ENCODE measurements at places on chromosomes 6 and 20. TPM values are rescaled to one million over a fixed set of nuclear protein-coding genes. Genes with fewer than 3 reads are reported as not detected.

DNA sequence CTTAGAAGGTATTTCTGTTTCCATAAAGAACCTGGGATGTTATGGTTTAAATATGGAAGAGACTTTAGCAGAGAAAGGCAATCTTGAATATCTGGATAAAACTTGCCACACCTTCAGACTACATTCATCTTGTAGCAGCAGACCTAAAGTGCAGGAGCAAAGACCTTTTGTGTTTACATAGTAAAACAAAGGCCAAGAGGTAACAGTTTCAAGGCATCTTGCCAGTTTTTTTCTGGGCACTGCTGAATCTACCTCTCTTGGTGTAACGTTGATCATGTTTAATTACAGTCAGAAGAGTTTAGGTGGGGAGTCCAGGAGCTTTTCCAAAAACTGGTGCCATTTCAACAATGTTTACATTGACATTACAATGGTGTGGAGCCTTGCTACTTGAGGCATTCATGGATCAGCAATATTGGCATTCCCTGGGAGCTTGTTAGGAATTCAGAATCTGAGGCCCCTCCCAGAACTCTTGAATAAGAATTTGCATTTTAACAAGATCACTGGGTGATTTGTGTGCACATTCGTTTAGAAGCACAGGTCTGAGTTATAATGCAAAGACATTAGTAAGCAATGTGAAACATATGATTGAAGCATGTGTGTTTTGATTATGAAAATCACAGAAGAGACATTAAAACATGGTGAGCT lies 94.5 kb downstream of the F13A1 start:
- no peak for DNase-seq

GRCh38 chr6:165751486-165751885 lies 88.4 kb upstream of the PDE10A start:
- no peak for DNase-seq

DNA sequence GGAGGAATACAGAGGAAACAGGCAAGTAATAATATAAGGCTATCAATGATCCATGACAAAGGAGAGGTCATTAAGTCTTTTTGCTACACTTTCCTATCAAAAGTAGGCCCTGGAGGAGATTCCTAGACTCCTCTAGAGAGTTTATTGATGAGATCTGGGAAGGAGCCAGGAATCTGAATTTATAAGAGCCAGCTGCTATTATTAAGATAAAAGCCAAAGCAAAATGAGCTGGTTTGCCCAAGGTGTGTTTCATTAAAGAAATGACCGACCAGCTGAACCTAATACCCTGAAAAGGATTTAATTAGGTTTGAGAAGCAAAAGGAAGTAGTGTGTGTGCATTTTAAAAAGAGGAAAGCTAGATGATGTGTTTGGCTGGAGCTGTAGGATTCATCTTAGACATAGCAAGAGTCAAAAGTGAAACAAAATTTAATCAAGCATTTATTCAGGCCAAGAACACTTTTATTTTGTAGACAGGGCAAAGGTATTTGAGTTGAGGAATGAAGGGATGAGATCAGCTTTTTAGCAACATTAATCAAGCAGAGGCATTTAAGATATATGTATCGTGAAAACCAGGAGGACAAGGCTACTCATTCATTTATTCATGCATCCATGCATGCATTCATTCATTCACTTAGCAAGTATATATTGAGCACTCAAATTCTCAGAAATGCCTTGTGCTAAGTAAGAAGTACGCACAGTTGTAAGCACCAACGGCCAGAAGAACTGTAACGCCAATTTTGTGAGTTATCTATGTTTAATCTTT lies 43.5 kb upstream of the SCAF8 start:
- no peak for DNase-seq

DNA sequence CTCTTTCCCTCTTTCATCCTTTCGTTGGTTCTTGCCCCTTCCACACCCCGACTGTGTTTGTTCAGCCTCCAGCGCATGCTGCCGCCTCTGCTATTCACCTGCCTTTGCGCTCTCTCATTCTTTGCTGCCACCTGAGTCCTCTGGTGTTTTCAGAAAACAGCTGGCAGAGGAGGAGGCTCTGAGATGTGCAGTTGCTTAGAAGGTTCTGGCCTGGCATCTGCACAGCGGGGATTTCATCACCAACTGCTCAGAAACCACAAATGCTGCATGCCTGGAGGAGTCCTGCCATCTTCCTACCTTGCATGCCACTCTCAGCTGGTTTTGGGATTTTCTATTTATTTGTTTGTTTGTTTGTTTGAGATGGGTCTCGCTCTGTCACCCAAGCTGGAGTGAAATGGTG lies 39.2 kb upstream of the CLDN20 start:
- DNase-seq = no peak

DNA sequence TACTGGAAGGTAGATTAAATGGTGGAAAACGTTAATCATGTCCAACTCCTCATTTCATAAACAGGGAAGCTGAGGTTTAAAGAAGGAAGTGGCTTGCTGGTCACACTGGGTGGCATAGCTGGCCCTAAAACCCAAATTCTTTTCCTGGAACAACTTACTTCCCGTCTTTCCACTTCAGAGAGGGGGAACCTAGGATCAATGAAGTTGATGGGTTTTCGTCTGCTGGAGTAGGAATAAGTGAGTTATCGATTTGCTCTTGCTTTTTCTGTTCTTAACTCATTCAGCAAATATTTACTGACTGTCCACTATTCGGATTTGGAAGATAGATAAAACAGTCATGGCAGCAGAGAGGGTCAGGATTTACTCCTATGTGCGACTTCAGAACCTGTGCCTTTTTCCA lies 1.2 kb upstream of the SYS1 start:
- no peak for DNase-seq

DNA sequence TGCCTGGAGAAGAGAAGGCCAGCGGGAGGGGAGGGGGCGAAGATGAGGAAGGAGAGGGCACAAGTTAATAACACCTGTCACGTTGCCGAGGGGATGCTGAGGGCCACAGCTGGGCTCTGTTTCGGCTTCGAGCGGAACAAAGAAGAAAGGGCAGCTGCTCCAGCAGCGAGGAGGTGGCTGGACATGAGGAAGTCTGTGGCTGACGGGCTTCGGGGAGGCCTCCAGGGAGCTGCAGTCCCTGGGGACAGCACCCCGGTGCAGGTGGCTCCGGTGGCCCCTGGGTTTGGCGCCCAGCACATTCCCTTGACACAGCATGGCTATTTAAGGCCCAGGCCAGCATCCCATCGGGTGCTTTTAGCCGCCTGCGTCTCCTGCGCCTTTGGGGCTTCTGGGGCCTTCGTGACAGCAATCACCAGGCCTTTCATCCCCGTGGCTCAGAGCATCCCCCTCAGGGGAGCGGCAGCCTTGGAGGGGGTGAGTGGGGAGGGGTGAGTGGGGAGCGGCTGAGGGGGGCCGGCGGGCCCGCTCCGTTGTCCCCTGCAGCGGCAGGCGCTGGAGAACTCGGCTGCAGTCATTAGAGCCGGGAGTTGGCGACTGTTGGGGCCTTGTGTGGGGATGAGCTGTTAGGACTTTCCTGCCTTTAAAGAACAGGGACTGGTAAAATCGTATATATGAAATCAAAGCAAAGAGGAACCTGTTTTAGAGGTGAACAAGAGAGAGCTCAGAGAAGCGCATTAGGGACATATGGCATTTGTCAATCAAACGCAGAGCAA lies 99.0 kb downstream of the TMEM242 start:
- DNase-seq = no peak

DNA sequence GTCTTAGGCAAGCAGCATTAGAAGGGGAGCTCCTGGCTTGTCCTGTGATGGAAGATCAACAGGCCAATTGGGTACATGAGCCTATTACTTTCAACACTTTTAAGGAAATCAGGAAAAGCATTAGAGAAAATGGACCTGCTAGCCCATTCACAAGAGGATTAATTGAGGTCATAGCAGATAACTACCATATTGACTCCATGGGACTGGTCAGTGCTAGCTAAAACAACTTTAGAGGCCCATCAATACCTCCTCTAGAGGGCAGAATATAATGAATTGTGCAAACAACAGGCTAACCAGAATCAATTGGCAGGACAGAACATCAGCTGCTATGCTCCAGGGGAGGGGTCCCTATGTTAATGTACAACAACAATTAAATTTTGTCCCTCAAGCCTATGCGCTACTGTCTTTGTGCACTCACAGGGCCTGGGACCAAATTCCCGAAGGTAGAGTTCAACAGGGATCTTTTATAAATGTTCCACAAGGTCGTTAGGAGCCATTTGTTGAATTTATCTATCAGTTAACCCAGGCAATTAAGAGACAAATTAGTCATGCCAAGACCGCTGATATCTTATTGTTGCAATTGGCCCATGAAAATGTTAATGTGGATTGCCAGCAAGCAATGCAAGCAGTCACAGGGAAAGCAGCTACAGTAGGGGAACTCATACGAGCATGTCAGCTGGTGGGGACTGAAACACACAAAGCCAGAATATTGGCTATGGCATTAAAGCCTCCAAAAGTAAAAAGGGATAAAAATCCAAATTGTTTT lies 106.6 kb upstream of the BTN3A2 start:
- DNase-seq = no peak

GRCh38 chr20:57882451-57883161 lies 172.8 kb upstream of the PMEPA1 start:
- no peak for DNase-seq

DNA sequence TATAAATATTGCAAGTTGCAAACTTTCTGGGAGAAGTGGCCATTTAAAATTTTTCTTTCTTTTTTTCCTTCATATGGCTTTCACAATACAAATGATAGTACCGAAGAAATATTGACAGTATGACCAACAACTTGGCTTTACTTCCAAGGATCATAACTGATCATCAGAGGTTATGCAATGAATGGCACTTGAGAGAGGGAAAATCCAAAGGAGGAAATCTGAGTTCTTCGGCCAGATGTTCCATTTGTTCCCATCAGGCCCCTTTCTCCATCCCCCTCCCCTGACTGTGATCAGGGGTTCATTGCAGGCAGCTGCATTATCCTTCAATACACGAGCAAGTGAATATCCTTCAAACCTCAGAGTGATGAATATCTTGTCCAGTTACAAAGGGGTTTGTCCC lies 130.0 kb upstream of the UST start:
- no peak for DNase-seq

DNA sequence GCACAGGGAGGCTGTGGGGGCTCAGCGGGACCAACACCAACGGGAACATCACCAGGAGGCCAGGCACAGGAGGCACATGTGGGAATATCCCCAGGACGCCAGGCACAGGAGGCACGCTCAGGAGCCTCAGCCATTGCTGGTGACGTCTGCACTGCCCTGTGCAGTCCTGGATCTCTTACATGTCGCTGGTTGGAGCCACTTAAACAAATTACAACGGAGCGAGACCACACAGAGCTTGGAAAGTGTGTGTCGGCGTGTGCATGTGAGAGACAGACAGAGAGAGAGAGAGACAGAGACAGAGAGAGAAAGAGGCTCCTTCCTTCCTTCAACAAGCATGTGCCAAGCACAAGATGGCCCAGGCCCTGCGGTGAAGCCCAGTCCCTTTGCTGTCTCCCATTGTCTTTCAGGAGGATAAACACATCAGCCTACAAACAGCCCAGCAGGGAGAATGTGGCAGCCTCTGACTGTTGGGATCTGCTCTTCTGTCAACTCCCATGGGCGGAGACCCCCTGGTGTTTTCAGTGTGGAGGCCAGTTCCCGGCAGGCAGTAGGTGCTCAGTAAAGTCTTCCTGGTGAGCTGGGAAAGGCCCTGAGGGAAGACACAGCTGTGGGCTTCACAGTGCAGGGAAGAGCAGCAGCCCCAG lies 112.7 kb upstream of the THBS2 start:
- DNase-seq = no peak

IP6K3 gene
- total RNA-seq = 0.27 TPM

DNA sequence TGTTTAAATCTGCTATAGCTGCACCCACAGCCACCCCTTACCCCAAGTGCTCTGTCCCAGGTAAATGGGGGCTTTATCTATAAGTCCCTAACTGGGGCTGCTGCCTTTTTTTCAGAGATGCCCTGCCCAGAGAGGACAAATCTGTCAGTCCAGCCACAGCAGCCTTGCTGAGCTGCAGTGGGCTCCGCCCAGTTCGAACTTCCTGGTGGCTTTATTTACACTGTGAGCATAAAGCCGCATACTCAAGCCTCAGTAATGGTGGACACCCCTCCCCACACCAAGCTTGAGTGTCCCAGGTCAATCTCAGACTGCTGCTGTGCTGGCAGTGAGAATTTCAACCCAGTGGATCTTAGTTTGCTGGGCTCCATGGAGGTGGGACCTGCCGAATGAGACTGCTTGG lies 505.2 kb downstream of the CBLN4 start:
- no peak for DNase-seq

DNA sequence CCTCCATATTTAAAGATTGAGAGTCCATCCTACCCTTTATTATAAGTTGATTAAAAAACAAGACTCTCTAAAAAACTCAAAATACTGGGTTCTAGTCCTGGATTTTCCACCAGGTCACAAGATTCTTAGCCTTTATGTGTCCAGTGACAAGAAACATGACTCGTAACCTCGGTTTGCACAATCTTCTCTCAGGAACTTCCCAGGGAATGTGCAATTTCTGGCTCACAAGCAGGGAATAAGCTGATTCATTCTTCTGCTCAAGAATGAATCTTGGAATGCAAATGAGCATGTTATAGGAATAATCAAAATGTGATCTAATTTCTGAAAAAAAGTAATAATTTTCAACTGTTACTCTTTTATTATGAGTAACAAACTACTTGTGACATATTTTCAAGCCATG lies 45.1 kb downstream of the OGFRL1 start:
- DNase-seq = no peak

DNA sequence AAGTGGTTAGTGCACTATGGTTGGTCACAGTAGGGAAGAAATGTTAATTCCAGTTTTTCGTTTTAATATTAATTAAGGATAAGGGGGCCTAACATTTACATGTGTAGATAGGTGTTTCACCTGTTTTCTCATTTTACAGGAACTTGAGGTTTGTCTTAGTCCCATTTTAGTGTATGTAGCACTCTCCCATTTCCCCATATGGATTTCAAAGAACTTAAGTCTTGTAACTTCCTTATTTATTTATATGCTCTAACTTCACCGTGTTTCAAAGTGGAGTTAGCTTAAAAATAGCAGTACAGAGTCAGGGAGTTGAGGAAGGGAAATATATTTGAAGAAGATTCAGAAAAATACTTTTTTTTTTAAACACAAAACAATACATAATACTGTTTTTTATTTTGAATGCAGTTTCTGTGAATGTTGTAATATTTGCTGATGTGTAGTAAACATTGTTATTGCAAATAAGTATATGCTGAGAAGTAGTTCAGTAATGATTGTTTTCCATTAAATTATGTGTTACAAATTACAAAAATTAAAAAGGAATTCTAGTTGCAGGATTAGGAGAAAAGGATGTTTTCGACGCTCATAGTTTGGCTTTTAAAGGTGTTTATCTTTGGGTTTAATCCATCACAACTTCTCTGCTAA lies 3.5 kb downstream of the SCAF8 start:
- no peak for DNase-seq

DNA sequence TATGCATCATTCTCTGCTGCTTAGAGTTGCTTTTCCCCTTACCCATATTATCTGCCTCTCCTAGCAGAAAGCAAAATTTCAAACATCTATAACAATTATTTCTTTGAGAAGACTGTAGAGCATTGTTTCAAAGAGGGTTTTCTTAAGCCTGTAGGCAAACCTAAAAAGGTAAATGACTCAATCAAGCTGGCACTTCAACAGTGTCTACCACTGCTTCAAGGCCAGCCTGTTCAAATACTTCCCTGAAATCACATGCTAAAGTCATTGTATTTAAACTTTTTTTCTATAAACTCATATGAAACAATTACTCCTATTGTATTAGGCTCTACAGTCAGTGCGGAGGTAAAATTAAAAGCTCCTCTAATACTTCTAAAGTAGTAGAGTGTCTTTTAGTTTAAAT lies 87.1 kb downstream of the OGFRL1 start:
- DNase-seq = no peak

Data from cerebellum (tissue), 4 donors.